AG09309 (cell line): ENCODE measurements at places on chromosomes 3 and 15.

DNA sequence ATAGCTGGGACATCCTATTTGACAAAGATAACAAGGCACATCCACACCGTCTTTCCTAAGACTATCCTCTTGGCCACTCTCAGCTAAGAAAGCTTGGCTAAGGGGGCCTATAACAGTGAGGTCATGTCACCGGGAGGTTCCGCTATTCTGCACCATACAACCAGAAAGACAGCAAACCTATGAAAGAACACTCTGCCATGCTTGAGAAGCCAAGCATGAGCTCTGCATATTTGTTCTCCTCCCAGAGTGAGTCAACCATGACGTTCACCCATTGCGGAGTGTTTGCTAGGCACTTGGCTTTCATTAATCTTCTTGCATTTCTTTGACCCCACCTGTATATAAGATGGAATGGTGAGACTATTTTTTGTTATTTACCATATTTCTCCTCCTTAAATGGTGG is 141.2 kb downstream of the GMNC start:
- no peak for DNase-seq

DNA sequence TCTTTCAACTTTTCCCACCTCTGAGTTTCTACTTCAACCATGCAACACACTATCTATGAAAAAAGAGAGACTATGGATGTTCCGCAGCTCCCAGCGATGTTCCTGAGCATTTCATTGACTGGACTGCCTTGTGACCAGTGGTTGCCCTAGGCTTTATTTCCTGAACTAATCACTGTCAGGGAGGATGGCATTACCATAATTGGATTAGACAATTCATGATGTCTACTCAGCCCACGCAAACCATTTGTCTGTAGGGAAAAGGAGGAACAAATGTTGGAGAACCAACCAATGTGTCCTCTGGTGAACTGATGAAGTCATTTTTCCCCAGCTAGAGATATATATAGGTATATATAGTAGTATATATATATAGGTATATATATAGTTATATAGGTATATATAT is 229.3 kb upstream of the MCTP2 start:
- no peak for DNase-seq

DNA sequence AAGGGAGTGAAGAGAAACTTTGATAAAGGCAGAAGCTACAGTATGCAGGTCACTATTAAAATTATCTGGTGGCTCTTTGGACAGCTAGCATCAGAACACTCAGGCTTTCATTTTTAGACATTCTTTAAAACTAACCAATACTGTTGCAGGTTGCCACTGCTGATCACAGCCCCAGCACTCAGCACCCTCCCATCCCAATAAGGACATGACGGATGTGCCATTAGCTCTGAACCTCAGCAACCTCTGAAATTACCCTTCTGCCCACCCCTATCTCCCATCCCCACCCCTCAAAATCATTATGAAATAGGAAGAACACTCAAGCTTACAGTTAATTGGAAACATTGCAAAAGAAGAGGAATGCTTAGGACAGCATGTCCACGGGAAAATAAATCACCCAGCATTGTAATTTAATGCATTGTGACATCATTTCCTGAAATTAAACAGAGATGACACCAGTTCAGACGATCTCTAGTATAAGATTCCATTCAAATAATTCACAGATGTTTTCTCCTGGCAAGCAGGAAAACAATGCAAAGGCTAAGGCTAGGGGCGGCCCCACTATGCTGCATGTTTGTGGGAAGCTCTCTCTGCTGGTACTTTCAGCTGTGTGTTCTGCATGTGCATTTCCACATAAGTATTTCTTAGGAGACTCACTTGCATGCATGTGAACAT is 71.6 kb downstream of the MEIS2 start:
- peak; percentile 52 for DNase-seq

DNA sequence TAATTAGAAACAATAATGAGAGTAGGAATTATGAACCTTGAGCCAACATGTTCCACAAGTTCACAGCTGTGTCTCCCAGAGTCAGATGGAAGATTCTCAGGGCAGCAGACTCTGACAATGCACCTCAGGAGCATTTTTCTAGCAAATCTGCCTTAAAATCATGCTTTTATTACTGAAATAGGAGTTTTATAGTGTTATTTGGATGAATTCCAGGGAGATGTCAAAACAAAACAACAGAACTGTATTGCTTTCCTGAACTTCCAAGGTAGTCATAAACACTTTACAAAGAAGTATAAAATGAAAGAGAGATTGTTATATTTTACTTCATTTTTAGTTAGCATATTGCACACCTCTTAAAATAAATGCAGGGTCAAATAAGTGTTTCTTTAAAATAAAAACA is 77.0 kb downstream of the P3H2 start:
- no peak for DNase-seq

- no peak for DNase-seq
These were observed 4.6 kb downstream of the SPCS1 start for GRCh38 chr3:52710512-52710911.

GRCh38 chr3:187963677-187964385 is 190.1 kb upstream of the LPP start:
- no peak for DNase-seq

DNA sequence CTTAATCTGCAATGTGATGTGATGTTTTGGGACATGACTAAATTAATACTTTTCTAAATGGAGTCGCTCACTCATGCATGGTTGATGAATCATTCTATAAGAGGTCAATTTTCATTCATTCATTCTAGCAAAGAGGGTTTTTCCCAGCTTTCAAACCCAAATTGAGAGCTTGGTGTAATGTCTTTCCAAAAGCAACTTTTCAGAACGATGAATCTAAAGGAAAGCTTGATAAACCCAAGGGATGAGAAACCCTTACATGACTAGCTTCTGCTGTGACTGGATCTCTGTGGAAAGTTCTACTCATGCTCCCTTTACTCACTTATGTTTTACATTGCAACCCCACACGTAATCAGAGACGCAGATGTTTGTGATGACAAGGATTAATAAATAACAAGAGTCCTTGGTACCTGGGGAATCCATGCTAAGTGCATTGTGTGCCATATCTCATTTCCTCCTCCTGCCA is 47.7 kb downstream of the PDZRN3 start:
- no peak for DNase-seq

GRCh38 chr3:102307442-102307841 is 127.4 kb upstream of the ZPLD1 start:
- DNase-seq, result no peak

GRCh38 chr3:37307321-37307720 is 132.9 kb upstream of the LRRFIP2 start:
- no peak for DNase-seq

GRCh38 chr3:149042789-149043386 is 43.4 kb downstream of the HLTF start:
- no peak for DNase-seq

DNA sequence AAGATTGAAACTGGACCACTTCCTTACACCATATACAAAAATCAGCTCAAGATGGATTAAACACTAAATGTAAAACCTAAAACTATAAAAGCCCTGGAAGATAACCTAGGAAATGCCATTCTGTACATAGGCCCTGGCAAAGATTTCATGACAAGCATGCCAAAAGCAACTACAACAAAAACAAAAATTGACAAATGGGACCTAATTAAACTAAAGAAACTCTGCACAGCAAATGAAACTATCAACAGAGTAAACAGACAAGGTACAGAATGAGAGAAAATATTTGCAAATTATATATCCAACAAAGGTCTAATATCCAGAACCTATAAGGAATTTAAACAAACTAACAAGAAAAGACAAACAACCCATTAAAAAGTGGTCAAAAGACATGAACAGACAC is 173.1 kb upstream of the CCDC54 start:
- DNase-seq, result no peak

DNA sequence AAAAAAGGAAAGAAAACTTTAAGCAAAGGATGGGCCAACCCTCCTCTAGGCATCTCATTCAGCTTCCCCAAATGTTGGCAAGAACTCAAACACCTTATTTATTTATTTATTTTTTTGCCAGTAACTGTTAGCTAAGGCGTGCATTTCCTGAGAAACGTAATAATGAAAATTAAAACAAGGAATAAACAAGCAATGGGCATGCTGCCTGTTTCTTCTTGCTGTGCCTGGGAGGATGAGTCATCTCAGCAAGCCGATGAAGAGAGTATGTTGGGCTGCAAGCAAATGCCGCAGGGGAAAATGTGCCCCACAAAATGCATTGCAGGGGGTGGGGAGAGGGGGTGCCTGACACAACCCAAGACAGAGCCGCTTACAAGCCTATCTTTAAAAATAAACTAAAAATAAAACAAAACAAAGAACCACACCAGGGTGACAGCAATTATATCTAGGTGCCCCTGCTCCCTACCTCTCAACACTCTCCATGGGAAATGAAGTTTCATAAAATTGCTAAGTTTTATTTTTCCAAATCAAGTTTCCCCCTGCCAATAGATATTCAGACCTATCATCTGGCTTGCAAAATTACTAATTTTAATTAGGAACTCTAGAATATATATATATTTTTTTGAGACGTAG is 40.3 kb downstream of the EIF4E3 start:
- DNase-seq, result peak; percentile 60

GRCh38 chr3:105828703-105829102 is 40.1 kb downstream of the CBLB start:
- DNase-seq, result no peak

DNA sequence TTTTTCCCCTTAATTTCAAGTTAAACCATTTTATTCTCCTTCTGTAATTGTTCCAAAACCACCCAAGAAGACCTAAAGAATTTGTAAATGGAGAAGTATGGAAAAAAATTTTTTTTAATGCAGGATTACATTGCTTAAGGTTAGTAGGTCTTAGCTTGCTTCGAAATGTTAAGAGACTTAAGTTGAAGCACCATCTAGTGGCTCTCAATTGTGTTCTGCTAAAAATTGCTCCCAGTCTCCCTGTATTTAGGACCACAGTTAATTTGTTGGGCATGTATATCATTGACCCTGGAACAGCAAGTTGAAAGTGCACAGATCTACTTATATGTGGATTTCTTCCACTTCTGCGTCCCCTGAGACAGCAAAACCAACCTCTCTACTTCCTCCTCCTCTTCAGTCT is 32.4 kb downstream of the CD200R1L start:
- peak; percentile 76 for DNase-seq

GRCh38 chr15:25727116-25727515 is 136.0 kb downstream of the ATP10A start:
- DNase-seq, result no peak

GRCh38 chr3:31977736-31978135 is 3.3 kb downstream of the OSBPL10 start:
- DNase-seq, result no peak

DNA sequence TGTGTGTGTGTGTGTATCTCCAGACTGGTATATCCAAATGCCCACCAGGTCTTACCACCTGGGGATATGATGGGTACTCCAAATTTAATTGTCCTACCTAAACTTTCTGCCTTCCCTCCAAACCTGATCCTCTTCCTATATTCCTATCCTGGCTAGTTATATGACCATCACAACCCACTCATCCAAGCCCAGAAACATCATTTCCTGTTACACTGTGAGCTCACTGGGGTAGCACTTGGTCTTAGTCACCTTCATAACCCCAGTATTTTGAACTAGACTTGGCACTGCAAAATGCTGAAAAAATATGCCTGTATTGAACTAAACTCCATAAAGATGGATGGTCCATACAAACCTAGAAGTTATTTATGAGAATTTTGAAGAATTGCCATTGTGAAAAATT is 178.8 kb upstream of the EIF1B start:
- no peak for DNase-seq

DNA sequence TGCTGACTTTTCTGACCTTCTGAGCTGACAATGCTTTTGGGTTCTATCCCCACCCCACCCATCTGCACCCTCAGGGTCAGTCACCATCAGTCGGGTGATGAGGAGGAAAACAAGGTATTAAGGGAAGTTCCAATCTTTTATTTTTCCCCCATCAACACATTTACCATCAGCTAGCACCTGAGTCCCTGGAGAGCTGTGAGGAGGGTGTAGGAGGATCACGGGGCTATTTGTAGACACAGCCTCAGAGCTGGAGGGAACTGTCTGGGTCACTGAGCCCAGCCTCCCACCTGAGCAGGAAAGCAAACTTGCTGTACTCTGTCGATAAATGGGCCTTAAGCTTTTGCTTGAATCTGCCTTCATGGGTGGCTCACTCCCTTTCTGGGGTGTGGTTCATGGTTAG is 24.8 kb upstream of the ZFAND6 start:
- DNase-seq, result no peak

DNA sequence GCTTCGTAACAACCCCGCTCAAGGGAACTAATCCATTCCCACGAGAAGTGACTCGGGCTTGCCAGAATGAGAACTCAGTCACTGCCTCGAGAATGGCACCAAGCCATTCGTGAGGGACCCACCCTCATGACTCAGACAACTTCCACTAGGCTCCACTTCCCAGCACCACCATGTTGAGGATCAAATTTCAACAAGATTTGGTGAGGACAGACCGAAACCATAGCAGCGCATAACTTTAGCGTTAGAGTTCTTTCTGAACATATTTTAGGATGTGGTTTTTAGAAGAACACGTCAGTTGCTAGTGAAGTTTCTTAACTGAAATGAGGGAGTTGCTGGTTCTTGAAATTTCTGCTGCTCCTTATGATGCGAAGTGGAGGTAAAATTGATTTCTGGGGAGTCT is 13.5 kb downstream of the PTPRG start:
- DNase-seq, result peak; percentile 99

DNA sequence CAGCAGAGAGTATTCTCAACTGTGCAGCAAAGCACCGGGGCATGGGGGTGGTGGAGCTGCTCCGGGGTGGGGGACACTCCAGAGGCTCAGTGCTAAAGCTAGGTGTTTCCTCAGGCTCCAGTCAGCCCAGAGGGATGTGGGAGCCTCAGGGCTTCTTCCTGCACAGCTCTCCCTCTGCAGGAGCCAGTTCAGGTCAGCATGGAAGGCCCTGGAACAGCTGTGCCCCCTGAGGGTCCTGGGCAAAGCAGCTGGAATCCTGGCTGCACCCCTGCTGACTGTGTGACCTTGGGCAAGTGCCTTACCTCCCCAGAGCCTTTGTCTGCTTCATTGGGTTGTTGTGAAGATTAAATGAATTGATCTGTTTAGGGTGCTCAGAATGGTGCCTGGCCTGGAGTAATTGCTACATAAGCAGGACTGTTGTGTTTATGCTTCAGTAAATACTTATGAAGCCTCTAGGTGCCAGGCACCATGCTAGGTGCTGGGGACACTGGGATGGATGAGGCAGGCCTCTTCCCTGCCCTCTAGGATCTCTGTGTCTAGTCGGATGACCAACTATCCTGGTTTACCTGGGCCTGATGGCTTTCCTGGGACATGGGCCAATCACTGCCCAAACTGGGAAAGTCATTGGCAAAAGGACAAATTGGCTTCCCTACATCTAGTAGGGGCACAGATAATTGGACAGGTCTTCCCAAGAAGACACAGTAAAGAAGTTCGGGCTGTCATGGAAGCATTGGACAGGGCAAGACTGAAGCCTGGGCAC is 64.2 kb upstream of the LCTL start:
- no peak for DNase-seq

- no peak for DNase-seq
These were observed 710.3 kb upstream of the ARPP21 start for GRCh38 chr3:34929036-34929435.

- peak; percentile 59 for DNase-seq
These were observed 14.6 kb upstream of the MME start for GRCh38 chr3:155065537-155065936.

DNA sequence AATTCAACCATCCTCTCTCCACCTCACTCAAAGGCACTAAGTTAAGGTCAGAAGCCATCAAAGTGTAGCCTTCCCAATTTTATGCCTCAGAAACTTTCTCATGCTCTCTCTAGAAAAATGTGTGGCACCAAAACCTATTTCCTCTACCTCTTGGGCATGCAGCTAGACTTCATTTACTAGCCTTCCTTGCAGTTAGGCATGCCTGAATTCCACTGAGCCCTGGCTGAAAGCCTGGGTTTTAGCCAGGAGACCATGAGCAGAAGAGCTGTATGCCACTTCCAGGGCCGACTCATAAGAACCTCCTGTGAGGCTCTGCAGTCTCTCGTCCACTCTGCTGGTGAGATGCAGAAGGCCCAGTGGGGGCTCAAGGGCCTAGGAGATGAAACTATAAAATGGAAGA is 145.0 kb downstream of the MYLK start:
- no peak for DNase-seq
